ENCODE measurements at places on chromosomes 6 and 20. TPM values are rescaled to one million over a fixed set of nuclear protein-coding genes. Genes with fewer than 3 reads are reported as not detected.

- no peak overlapping the region for H3K4me3 ChIP-seq
- no peaks in the 10 kb centered on the region for H3K36me3 ChIP-seq
- peak overlapping the region; percentile 35 for H3K27ac ChIP-seq
- DNase-seq: no peak
- peaks cover 6% of the 10 kb centered on the region for H3K4me1 ChIP-seq
Measured at GRCh38 chr6:168951217-168951616, 302.4 kb downstream of the THBS2 start.

DNA sequence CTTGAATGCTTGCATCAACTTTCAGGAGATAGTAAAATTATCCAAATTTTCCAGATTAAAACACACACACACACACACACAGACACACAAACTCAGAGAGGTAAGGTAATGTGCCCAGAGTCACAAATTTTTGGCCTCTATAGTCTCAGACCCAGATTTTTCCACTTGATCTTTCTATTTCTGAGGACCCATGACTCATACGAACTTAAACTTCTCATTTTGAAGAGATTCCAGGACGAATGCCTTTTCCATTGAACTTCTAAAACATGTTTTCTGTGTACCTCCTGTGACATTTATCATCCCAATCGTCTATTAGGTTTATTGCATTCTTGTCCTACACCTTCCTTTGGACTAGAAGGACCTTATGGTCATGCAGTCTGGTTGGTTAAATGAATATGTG, 172.9 kb upstream of the COL21A1 start:
- no peaks in the 10 kb centered on the region for H3K4me1 ChIP-seq
- H3K4me3 ChIP-seq: no peak overlapping the region
- DNase-seq: no peak

- peaks cover 5% of the 10 kb centered on the region for H3K36me3 ChIP-seq
- H3K4me1 ChIP-seq: peaks cover 34% of the 10 kb centered on the region
- no peak overlapping the region for H3K4me3 ChIP-seq
- H3K27me3 ChIP-seq: no peaks in the 10 kb centered on the region
- no peak overlapping the region for H3K27ac ChIP-seq
- no peak for DNase-seq
Measured at GRCh38 chr20:47330933-47331708, 25.4 kb downstream of the ZMYND8 start.

- H3K4me1 ChIP-seq: no peaks in the 10 kb centered on the region
- no peak overlapping the region for H3K4me3 ChIP-seq
- no peaks in the 10 kb centered on the region for H3K27me3 ChIP-seq
- H3K27ac ChIP-seq: no peak overlapping the region
- no peaks in the 10 kb centered on the region for H3K36me3 ChIP-seq
- no peak for DNase-seq
Measured at GRCh38 chr6:121584586-121585369, 149.3 kb downstream of the GJA1 start.

- H3K27me3 ChIP-seq: no peaks in the 10 kb centered on the region
- H3K27ac ChIP-seq: no peak overlapping the region
- no peak for DNase-seq
- peaks cover 19% of the 10 kb centered on the region for H3K36me3 ChIP-seq
- H3K4me1 ChIP-seq: peaks cover 45% of the 10 kb centered on the region
- no peak overlapping the region for H3K4me3 ChIP-seq
Measured at GRCh38 chr20:62764156-62764935, 31.9 kb upstream of the MRGBP start.

The PKHD1 gene
- 0.10 TPM for total RNA-seq

The AGER gene
- total RNA-seq: 6.3 TPM

The PI3 gene
- not detected for total RNA-seq

The CCN6 gene
- not detected for total RNA-seq

The SEL1L2 gene
- total RNA-seq: not detected
